ENCODE measurements at places on chromosomes 11 and 22.

GRCh38 chr11:131324921-131325570, 45.4 kb upstream of the NTM start:
- DNase-seq, result no peak

- DNase-seq, result no peak
These were observed 4.9 kb downstream of the GPR83 start for GRCh38 chr11:94396282-94396681.

DNA sequence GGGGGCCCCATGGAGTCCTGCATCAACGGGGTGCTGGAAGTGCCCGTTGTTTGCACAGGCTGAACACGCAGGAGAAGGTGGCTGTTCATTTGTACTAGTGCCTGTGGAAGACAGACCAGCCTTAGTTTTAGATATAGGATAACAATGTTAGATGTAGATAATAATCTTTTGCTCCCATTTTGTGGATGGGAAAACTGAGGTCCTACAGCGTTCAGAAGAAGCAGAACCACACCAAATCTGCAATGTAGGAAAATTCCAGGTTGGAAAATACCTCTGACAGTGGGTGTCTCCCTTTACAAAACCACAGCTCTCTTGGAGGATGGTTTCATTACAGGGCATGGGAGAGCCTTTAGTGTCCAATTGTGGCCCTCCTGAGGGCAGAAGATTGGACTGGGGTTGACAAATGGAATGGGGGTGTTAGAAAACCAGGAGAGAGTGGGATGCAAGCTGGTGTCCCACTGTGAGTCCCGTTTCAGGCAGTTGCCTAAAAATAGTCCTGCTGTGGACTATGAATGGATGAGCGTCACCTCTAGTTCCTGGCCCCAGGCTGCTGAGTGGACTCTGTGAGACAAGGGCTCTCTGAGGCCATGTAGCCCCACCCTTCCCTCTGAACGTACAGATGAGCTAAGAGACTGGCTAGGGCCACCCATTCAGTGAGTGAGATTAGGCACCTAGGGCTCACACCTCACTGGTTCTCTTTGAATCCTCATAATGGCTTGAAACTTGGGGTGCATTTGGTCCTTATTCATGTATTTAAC, 508.8 kb downstream of the MN1 start:
- DNase-seq, result no peak

- no peak for DNase-seq
These were observed 2.2 kb downstream of the PIDD1 start for GRCh38 chr11:802693-803466.

Measured in ureter (tissue), 1 donor.